Activated CD4-positive, alpha-beta T cell treated with anti-CD3 and anti-CD28 coated beads, Interleukin-2, amount 50 U/mL, for 4 hours (primary cell): ENCODE measurements at places on chromosomes 6 and 20.

GRCh38 chr6:49327005-49327404, 136.0 kb downstream of the MMUT start:
- DNase-seq, result no peak

DNA sequence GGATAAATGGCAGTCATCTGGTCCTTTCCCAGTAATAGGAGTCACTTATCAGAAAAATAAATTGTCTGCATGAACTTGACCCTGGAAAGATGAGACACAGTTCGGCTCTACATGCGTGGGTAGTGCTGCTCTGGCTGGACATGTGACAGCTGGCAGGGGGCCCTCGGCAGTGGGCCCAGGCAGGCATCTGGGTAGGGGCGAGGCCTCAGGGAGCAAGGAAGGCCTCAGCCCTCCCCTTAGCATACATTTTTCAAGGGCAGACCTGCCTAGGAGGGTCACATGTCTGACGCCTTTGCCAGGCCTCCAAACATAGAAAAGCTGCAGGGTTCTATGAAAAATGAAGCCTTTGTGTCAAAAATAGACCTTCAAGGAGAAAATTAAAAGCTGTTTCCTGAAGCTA, 12.8 kb upstream of the ILRUN start:
- DNase-seq, result no peak

DNA sequence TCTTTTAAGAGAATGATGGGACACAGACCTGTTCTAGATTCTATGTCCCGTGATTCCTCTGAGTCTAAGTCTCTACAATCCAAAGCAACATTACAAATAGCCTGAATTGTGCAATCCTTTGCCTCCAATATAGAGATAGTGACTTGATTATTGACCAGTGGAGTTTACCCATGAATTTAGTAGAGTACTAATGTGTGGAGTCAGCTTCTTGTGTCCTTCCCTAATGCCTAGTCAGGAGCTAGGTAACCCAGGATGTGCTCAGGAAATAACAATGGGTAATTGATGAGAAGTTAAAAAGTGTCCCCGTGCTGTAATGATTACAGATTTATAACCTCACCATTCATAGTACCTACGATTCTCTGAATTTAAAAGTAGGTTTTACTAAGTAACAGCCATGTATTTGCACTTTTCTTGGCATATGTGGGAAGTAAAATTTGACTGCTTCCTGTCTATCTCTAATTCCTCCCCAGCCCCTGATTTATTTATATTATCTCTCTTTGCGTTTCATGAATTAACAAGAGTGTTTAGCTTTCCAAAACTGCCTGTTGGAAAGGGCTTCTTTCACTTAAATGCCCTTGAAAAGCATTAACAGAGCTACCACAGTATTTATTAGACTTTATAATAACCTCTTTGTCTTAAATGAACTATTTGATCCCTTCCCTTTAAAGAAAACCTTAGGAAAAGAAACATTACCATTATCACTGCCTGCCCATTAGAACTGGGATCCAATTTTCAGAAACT, 30.5 kb downstream of the NEDD9 start:
- no peak for DNase-seq

GRCh38 chr6:40671694-40672050, 84.5 kb upstream of the LRFN2 start:
- no peak for DNase-seq

DNA sequence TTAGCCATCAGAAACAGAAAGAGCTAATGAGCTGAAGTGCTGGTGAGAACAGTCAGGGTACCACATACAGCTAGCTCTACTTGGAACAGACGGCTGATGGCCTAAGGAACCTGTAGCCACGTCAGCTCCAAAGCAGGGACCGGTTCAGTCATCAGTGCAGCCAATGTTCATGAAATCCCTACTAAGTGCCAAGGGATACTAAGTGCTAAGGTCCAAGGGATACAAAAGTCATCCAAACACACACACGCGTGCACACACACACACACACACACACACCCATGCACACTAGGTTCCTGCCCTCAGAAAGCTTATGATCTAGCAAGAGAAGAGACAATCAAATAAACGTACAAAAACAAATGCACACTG, 53.6 kb downstream of the MAP3K5 start:
- DNase-seq, result no peak

DNA sequence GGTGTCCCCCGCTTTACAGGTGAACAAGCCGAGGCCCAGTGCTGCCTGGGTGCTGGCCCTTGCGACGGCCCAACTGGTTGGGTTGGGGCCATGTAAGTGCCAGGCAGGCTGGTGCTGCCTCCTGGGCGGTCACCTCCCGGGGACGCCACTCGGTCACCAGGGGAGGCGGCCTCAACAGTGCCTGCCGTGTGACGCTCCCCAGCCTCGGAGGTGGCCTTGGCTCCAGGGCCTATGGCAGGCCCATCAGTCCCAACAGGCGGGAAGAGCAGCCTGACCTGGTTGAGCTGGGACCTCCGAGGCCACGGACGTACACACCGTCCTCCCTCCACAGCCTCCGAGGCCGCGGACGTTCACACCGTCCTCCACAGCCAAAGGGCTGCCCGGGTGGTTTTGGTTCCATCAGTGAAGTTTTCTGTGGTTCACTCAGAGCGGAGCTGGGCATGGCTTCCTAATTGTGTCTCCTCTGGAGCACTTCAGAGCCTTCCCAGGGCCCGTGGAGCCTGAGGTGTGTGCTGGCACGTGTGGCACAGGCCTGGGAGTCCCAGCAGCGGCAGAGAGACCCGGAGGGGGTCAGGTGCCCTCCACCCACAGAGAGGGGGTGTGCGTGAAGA, 19.3 kb upstream of the SLCO4A1 start:
- DNase-seq, result no peak

GRCh38 chr6:16236631-16237199, 1.7 kb upstream of the GMPR start:
- no peak for DNase-seq

DNA sequence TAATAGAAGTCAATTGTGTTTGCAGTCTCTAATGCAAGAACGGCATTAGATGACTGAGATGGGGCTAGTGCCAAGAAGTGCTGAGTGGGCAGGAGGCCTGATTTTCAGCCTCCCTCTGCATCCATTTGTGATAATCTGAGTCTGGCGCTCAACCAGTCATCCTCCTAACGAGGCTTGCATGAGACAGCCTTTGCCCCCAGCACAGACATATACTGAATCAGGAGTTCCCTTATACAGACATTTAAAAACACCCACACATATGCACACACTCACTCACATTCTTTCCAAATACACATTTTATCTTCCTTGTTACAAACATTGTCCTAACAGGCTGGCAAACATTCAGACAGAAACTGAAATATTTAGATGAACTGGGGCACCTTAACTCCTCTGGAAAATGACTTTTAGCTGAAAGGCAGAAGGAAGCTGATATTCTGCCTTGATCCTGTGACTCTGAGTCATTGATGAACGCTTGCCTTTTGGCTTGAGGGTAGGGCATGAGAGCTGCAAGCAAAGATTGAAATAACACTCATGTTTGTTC, 562.3 kb downstream of the DHX35 start:
- DNase-seq, result no peak

DNA sequence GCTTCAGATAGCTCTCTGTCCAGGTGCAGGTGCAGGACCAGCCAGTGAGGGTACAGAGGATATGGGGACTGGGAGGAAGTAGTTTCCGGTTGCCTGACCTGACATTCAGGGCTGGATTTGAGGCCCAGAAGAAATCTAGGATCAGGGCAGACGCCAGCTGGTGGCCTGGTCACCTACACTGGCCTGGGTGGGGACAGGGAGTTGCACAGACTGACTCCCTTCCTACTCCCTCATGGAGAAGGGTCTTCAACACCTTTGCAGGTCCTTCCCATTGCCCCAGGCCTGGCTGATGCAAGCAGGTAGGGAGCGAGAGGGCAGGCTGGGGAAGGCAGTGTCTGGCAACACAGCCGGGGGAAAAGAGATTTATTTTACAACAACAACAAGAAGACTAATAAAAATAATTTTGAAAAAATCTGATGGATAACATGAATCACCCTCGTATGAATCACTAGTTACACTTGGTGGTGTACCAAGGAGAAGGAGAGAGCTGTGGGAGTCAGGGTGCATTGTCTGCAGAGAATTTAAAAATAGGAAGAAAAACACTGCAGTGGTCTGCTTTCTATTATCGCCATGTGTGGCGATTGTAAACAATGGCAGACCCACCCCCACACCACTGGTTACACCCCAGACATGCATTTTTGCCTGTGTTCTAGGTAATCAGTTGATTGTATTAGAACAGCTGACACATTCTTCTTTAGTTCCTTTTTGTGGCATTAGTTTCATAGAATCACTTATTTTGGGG, 62.3 kb upstream of the SNX9 start:
- peak; percentile 53 for DNase-seq

DNA sequence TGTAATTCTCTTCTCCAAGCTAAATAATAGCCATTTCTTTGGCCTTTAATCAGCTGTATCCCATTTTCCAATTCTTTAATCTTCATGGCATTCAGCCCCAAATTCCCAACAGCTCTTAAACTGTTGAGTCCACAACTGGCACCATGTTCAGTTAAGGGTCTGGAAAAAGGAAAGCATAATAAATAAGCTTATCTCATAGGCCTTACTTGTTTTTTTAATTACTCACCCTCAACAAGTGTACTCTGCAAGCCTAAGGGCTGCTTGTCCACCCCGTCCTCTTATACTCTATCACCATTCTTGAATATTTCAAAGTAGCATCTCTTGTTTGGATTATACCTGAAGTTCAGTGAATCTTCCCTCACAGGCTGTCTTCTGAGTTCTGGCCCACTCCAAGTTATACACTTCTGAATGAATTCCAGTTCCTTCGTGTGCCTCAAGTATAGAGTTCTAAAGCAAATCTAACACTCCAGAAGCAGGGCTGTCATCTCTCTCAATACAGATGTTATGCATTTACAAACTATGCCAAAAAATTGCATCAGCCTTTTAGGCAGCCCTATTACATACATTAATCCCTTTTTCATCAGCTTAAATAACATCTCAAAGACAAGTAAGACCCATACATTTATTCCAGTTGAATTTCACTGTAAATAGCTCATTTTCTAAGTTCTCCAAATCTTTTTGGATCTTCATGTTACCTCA, 98.7 kb downstream of the COL21A1 start:
- no peak for DNase-seq

- no peak for DNase-seq
These were observed 4.5 kb upstream of the ZNF451 start for GRCh38 chr6:57085471-57085870.

DNA sequence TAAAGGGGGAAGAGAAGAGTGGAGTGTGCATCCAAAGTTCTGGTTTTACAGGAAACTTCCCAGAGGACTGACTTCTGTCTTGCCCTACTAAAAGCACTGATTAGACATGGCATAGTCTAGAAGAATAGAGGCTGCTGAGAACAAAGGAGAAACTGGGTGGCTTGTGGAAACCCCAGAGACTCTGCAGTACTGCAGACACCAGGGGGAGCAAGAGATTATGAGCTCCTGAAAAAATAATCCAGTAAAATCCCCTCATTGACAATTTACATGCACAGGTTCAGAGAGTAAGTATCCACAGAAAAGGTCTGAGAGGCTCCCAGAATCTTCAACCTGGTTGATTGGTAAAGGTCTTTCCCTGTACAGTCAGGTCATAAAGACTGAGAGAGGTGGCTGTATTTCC, 48.7 kb upstream of the CLVS2 start:
- no peak for DNase-seq

DNA sequence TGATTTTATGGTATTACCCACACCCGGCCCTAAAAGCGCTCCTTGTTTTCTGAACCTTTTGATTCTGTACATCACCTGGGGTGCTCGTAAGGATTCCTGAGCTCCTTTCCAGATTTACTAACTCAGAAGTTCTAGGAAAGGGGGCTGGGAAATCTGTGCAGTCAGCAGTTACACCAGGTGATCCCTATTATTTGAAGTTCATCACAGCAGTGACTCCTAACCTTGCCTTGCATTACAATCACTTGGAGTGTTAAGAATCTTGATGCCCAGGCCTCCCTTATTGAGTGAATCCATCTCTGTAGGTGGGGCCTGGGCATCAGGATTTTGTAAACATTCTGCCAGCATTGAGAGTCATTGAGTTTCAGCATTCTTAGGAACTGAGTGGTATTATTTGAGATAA, 44.7 kb downstream of the BMP6 start:
- DNase-seq, result no peak

DNA sequence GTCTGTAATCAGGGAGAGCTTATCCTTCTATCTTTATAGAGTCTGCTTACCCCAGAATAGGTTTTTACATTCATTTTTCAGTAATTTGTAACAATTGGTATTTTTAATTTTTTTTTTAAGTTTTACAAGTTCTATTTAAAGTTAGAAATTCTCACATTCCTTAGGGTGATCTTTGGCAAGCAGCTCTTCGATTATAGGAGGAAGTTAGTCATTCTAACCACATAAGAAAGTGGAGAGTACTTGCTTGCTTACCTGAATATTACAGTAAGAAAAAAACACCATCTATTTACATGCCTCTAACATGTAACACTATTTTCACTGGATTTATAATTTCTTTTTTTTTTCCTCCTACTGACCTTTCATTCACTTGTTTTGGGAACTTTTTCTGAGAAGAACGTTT, 6.7 kb downstream of the TSHZ2 start:
- DNase-seq, result no peak

- DNase-seq, result no peak
These were observed 326.2 kb downstream of the CD83 start for GRCh38 chr6:14443629-14444268.

DNA sequence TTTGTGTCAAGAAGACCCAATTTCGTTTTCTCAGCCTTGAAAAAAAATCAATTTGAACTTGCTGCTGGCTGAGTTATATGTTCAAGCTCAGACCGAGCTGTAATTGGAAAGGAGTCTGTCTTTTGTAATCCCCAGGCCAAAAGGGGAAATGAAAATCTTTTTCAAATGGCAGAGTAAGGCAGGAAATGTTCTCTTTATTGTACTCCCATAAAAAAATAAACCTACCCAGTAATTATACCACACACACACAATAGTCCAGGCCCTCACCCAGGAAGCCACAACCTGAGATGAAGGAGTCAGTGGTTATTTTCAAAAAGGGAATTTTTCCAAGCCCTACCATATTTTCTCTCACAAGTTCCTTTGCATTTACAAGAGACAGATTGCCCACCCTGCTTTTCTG, 45.3 kb downstream of the CLIC5 start:
- no peak for DNase-seq

GRCh38 chr20:33679758-33680485, 5.7 kb upstream of the NECAB3 start:
- DNase-seq, result peak; percentile 12

DNA sequence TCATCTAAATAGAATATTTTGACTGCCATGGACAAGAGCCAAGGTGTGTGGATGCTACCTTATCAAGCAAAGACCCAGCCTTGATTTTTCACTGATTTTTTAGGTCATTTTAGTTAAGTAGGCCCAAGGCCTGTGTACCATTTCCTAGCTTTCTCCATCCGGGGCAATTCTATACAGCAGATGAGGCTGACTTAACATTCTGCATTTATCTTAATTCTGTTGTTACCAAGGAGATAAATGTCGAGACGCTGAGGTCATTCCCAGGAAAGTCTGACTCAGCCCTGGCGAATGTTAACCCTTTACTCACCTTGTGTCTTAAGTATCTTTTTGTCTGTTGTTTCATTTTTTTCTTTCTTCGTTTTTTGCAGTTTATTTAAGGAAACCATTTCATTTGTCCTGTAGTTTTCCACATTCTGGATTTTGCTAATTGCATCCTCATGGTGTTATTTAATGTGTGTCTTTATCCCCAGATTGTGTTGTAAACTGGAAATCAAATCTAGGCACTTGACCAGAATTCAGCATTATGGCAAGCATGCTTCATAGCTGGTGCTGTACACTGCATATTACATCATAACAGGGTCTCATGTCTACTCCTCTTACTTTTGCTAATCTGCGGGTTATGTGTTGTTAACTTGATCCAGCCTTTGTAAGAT, 277.0 kb downstream of the CDKAL1 start:
- no peak for DNase-seq

GRCh38 chr6:127727260-127727953, 150.4 kb downstream of the C6orf58 start:
- no peak for DNase-seq
